ENCODE measurements at places on chromosomes 7 and 10.

DNA sequence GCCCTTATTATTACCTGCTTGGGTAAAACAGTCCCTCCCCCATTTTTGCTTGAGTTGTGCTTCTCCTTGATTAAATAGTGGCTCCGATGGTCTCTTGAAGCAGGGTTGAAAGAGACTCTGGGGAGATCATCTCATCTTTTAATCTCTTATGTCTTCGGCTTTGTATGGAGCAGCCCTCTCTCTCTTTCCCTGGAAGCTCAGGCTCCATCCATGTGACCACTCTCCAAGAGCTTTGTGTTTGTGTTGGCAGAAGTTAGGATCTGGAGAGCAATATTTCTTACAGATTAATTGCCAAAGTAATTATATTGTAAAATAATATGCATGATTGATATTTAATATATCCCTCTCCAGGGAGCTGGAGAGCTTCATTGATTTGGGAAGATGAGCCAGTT, 76.9 kb downstream of the LRRC4 start:
- no peak overlapping the region for H3K4me3 ChIP-seq
- no peak overlapping the region for H3K27ac ChIP-seq
- H3K36me3 ChIP-seq = no peaks in the 10 kb centered on the region
- DNase-seq = no peak

DNA sequence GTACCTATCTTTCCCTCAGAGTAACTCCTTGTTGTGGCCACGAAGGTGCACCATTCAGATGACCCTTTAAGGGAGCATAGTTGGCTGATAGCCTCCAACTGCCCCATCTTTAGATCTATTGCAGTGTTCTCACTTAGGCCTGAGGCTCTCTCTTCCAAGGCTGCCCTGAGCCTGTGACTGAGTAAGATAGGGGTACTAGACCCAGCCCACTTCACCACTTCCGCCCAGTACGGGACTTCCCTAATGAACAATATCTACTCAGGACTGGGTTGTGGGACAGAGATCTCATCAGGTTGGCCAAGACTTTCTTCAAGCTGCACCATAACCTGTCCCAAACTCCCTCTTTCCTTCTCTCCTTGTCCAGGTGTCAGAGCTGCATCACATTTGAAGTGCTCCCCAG, 5.7 kb upstream of the GNAI1 start:
- no peak overlapping the region for H3K4me3 ChIP-seq
- H3K27me3 ChIP-seq = peaks cover 20% of the 10 kb centered on the region
- peaks cover 16% of the 10 kb centered on the region for H3K4me1 ChIP-seq
- DNase-seq = no peak
- H3K27ac ChIP-seq = no peak overlapping the region

DNA sequence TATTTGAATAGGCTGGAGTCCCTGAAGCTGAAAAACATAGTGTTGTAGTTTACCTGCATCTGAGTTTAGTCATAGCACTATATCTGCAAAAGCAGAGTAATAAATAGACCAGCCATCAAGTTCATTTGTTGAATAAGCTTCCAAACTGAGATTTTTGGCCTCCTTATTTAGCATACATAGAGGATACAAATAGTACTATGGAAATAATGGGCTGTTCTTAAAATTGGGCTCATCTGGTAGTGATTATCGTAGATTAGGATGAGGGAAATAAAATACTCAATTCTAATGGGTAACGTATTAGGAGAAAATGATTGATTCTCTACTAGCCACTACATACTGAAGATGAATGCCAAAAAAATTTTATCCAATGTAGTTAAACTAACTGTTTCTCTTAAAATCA, 41.4 kb upstream of the TMEM196 start:
- no peak overlapping the region for H3K4me3 ChIP-seq
- H3K36me3 ChIP-seq = no peaks in the 10 kb centered on the region
- no peaks in the 10 kb centered on the region for H3K27me3 ChIP-seq
- H3K27ac ChIP-seq = no peak overlapping the region

DNA sequence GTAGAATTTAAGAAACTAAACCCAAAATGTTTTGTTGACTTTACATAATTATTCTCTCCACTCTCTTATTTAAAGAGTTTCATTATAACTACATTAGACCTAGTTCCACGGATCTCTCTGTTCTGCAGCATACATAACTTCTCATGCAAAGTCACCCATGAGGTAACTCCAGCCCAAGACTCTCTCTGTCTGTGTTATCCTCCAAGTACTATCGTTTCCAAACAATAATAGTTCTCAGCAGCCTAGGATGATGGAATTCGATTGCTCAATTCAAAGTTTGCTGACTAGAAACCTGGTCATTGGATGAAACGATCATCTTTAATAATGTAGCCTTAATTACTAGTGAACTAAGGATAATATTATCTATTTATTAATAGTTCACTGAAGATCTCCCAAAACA, 203.1 kb upstream of the PTN start:
- DNase-seq = no peak
- no peaks in the 10 kb centered on the region for H3K36me3 ChIP-seq
- H3K4me1 ChIP-seq = peaks cover 2% of the 10 kb centered on the region
- no peak overlapping the region for H3K4me3 ChIP-seq

DNA sequence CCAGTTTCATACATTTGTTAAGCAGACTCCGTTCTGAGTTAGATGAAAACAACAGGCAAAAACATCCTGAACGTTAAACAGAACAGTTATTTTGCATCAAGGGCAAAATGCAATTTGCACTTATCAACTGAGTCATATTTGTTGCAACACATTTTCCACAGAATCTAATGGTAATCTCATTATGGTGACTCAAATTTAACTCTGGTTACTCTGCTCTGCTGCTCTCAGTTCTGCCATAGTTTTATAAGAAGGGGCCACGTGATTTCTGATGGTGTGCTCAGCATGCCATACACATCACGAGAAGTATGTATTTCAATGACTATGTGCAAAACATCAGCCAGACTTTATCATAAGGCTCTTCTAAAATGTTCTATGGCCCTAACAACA, 148.8 kb downstream of the CHCHD3 start:
- no peak overlapping the region for H3K27ac ChIP-seq
- H3K36me3 ChIP-seq = no peaks in the 10 kb centered on the region
- H3K4me1 ChIP-seq = no peaks in the 10 kb centered on the region
- no peak overlapping the region for H3K4me3 ChIP-seq

GRCh38 chr7:1410992-1411391, 48.3 kb downstream of the MICALL2 start:
- H3K36me3 ChIP-seq = no peaks in the 10 kb centered on the region
- no peak for DNase-seq
- no peak overlapping the region for H3K4me3 ChIP-seq
- no peak overlapping the region for H3K27ac ChIP-seq
